ENCODE measurements at places on chromosomes 7 and 10.
A peak's percentile ranks its signal among the peaks of the same experiment; 100 is the strongest.

GRCh38 chr10:71696628-71697326 is 22.8 kb downstream of the C10orf105 start:
- peak; percentile 40 for DNase-seq

DNA sequence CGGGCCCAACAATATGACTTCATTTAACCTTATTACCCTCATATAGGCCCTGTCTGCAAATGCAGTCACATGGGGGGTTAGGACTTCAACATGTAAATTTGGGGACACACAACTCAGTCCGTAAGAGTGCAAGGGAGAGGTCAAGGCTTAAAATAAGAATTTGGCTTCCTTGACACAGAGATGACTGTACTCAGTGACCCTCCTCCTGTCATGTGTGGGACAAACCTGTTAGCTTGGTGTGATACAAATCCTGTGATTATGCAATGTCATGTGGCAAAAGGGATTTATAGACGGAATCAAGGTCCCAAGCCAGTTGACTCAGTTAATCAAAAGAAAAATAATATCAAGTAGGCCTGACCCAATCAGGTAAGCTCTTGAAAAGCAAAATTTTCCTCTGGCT is 25.9 kb upstream of the GTPBP4 start:
- DNase-seq = no peak

- DNase-seq = no peak
Observed at GRCh38 chr10:128625926-128626325, 499.7 kb upstream of the MKI67 start.

DNA sequence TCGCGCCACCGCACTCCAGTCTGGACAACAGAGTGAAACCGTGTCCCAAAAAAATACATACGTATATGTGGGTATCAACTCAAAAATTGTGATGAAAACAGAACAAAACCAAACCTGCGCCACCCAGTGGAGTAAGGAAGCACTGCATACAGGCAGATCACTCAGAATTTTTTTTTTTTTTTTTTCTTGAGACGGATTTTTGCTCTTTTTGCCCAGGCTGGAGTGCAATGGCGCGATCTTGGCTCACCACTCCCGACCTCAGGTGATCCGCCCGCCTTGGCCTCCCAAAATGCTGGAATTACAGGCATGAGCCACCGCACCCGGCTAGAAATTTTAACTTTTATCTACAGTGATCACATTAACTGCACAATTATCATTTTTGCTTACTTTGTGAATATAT is 9.1 kb upstream of the TMEM236 start:
- peak; percentile 14 for DNase-seq

DNA sequence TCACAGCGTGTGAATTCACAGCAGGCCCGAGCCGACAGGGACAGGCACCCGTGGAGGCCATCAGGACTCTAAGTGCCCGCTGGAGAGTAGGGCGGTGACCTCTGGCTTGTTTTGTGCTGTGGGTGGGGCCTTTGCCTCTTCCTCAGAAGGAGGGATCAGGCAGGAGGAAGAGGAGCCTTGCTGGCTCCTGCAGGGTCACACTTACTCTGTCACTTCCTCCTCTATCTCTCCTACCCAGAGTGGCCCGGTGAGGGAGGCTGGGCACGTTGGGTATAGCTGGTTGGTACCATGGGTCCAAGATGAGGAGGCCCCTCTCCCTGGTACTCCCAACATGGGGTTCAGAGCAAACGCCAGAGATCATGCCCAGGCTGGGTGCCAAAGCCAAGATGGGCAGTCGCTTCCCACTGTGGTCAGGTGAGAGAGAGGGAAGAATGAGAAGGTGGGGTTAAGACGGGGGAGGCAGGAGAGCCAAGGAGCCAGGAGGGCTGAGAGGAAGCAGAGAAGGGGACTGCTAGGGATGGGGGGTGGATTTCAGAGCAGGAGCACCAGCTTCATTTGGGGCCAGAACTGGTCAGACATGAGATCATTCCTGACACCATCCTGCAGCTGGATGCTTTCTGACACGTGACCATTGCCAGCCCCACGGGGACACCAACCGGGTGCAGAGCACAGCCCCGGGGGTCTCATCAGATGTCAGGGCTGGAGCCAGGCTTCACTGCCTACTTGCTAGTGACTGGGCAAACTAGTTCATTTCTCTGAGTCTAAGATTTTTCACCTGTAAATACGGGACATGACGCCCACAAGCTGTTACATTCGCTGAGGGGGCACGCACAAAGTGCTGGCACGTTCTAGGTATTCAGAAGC is 54.8 kb upstream of the CACUL1 start:
- no peak for DNase-seq

- DNase-seq = peak; percentile 44
Observed at GRCh38 chr10:55628260-55628701, 732.8 kb downstream of the ZWINT start.

DNA sequence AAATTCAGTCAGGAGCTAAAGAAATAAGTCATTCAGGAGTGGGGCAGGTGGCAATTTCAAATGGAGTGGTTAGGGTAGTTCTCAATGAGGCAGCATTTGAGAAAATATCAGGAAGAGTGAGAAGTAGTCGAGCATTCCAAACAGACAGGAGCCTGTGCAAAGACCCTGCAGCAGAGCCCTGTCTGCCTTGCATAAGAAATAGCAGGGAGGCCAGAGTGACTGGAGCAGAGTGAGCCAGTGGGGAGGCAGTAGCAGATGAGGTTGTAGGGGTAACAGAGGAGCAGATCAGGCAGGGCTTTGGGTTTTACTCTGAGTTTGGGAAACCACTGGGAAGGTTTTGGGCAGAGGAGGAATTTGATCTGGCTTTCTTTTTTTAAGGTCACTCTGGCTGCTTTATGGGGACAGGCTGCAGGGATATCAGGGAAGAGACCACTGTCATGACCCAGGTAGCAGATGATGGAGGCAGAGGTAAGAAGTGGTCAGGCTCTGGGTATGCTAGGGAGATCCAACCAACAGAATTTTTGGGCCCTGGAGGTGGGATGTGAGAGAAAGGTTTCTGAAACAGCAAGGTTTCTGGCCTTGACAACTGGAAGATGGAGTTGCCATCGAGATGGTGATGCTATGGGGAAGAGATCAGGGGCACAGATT is 1.3 kb upstream of the BLVRA start:
- DNase-seq = no peak

DNA sequence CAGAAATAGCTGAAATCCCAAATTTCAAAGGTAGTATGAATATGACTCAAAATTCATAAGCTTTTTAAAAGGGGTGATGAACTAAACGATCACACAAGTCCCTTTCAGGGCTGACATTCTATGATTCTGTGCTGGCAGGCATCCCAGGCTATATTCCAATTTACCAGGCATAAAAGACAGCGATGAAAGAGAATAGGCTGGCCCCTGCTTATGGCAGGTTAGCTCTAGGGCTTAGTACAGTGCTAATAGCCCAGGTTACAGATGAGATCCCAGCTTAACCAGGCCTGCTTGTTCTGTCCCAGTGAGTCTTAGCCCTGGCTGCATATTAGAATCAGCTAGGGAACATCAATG is 56.4 kb downstream of the CDHR3 start:
- DNase-seq = no peak

GRCh38 chr7:152633504-152633903 is 42.4 kb downstream of the XRCC2 start:
- no peak for DNase-seq

DNA sequence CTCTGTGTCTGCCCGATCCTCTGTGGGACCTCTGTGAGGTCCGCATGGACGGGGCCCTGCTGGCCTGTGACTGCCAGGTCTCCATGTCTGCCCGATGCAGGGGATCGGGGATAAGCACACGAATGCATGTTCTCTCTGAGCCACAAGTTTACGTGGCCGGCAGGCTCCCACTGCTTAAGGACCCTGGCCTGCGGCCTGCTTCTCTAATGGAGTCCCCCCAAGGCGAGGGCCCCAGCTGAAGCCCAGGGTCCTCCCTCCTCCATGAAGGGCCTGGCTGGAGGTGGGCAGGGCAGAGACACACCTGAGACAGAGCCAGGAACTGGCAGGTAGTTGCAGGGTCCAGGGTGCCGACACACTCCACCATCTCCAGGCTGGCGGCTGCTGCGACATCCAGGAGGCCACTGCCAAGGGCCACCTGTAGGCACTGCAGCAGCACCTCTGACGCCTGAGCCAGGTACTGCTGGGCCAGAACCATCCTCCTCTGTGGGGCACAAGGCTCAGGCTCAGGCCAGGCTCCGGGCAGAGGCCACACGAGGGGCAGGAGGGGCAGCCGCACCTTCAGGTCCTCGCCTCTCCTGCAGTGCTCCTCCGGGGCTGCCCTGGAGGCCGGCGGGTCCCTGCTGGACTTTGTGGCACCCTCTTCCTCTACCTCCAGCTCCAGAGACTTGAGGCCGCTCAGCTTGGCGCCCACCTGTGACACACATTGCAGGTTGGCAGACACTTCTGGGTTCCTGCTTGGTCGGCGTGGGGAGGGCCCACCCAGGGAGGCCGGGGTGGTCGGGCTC is 60.9 kb upstream of the NKX6-2 start:
- DNase-seq = no peak

- peak; percentile 11 for DNase-seq
Observed at GRCh38 chr10:24552346-24553016, 171.2 kb downstream of the ARHGAP21 start.

DNA sequence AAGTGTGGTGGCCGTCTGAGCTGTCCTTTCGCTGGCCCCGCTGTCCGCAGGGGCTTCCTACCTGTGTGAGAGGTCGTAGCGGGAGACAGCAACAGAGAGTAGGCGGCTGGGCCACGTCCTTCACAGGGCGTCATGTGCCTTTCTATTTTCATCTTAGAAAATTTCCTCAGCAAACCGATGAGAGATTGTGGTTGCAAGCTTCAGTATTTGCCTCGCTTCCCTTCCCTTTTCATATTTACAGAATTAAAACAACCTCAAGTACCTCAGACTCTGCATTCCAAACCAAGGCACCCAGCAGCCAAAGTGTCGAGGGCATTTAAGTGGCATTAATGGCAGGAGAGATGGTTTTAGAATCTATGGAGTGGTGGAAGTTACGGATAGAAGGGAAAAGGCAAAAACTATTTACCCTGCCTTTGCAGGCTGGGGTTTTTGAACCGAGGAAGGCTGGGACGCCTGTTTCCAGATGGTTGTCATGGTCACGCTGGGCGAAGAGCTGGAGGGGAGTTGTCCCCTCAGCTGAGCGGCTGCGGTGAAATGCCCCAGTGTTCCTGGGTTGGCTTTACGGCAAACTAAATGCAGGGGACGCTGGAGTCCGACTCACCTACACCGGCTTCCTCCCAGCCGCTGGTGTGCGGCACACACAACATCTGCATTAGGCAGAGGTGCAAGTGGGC is 41.9 kb downstream of the WIPI2 start:
- no peak for DNase-seq

- no peak for DNase-seq
Observed at GRCh38 chr10:132973903-132974241, 31.5 kb upstream of the CFAP46 start.

DNA sequence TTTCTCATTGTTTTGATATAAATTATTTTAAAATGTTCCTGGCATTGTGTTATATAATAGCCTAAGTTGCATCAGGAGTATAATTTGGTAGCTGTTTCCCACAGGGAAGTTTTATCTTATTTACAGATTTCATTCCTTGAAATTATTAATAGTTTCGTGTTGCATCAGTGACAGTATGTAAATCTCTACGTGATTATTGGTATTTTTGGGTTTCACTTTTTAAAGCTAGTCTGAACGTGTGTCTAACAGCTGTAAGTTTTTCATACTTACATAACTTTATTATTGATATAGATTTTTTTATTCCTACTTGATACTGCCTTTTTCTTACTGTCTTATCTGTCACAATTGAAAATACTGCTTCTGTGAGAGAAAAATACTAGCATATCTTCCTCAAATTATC is 167.9 kb downstream of the PHF14 start:
- DNase-seq = no peak

Measured in NCI-H460 (cell line).